ENCODE measurements at places on chromosomes 2 and 18.
A peak's percentile ranks its signal among the peaks of the same experiment; 100 is the strongest.

GRCh38 chr2:159078443-159078842 lies 110.0 kb downstream of the TANC1 start:
- DNase-seq: no peak

GRCh38 chr2:53640466-53640865 lies 127.1 kb upstream of the CHAC2 start:
- DNase-seq: peak; percentile 8

GRCh38 chr2:144770616-144771230 lies 250.8 kb upstream of the ZEB2 start:
- no peak for DNase-seq

- no peak for DNase-seq
Measured at GRCh38 chr2:28422908-28423741, 30.5 kb downstream of the FOSL2 start.

- DNase-seq: peak; percentile 57
Measured at GRCh38 chr2:134245340-134245984, 8.4 kb upstream of the MGAT5 start.

- DNase-seq: peak; percentile 24
Measured at GRCh38 chr2:215531284-215531683, 95.4 kb upstream of the FN1 start.

- DNase-seq: no peak
Measured at GRCh38 chr2:3678212-3678611, 20.2 kb downstream of the ALLC start.

DNA sequence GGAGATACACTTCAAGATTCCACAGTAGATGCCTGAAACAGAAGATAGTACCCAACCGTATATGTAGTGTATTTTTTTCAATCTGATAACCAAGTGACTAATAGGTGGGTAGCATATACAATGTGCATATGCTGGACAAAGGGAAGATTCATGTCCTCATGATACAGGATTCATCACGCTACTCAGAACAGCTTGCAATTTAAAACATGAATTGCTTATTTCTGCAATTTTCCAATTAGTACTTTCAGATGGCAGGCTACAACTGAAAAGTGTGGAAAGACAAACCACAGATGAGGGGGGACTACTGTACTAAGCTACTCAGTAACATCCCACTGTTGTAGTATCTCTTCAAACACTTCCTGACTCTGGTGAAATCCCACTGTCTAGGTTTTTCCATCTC lies 3.7 kb downstream of the IER3IP1 start:
- no peak for DNase-seq

GRCh38 chr2:37985333-37985732 lies 60.2 kb downstream of the RMDN2 start:
- peak; percentile 28 for DNase-seq

DNA sequence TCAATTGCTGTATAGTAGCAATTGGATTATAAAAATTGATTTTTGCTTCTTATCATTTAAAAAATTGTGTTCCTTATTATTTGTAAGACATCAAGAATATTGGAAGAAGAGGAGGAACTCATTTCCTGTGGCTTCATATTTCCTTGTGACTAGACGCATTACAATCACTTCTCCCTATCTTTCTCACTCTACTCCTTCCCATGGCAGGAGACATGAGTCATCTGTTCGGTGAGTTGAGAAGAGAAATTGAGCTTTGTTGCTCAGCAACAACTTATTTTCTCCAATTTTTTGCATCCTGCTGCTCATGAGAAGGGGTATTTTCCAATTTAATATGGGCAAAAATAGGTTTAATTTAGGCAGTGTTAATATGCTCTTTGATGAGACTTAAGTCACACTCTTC lies 1783.9 kb downstream of the SUCLG1 start:
- no peak for DNase-seq

- no peak for DNase-seq
Measured at GRCh38 chr2:59277671-59278070, 1036.5 kb upstream of the FANCL start.

GRCh38 chr2:146997488-146997887 lies 847.3 kb upstream of the ACVR2A start:
- no peak for DNase-seq

- DNase-seq: no peak
Measured at GRCh38 chr18:3716116-3716660, 266.2 kb downstream of the TGIF1 start.

DNA sequence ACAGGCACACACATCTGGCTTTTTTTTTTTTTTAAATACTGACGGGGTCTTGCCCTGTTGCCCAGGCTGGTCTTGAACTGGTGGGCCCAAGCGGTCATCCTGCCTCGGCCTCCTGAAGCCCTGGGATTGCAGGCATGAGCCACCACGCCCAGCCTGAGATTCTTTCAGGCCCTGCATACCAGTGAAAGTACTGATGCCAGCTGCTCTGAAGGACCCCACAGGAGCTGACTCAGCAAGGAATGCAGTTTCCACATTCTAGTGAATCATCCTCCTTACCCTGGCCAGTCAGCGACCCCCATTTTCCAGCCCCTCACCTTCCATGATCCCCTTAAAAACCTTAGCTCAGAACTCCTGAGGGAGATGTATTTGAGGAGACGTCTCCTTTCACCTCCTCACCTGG lies 5.8 kb upstream of the DTYMK start:
- DNase-seq: peak; percentile 82

DNA sequence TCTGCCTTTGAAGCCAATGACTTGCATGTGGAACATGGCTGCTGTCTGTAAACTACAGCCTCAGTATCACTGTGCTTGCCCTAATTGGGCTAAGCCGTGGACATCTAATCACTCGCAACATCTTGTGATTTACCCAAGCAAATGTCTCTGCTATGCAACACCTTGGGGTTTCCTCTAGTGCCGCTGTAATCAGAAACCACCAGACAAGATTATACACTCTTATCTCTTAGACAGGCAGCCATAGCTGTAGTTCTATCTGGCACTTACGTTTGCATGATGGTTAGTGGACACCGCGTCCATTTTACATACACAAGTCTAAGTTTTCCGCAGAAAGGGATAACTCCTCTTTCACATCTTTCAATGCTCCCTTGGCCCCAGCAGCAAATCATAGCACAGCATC lies 204.3 kb upstream of the CCDC68 start:
- DNase-seq: no peak

GRCh38 chr2:135490376-135490775 lies 40.6 kb downstream of the ZRANB3 start:
- DNase-seq: peak; percentile 53

- DNase-seq: no peak
Measured at GRCh38 chr18:77079088-77079487, 53.5 kb downstream of the MBP start.

DNA sequence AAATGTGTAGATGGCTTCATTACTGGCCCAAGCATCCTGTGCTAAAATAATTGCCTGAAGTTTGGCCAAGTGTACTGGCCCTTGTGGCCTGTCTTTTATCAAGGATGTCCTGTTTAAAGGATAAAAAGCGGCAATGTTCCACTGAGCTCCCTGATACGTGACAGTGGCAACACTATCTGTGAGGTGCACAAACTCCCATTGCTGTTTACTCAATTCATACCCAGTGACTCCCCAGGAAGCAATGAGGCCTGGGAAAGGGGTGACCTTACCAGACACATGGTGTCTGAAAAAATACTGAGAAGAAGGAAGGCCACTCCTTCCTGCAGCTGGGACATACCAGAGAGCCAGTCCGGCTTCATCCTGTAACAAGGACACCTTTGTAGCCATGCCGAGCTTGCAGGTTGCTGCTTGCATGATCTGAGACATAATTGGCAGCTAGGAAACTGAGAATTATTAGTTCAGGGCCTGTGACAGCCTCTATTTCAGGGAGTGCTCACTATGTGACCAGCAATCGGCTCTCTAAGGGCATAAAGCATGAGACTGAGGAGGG lies 198.5 kb upstream of the LRATD1 start:
- DNase-seq: no peak

DNA sequence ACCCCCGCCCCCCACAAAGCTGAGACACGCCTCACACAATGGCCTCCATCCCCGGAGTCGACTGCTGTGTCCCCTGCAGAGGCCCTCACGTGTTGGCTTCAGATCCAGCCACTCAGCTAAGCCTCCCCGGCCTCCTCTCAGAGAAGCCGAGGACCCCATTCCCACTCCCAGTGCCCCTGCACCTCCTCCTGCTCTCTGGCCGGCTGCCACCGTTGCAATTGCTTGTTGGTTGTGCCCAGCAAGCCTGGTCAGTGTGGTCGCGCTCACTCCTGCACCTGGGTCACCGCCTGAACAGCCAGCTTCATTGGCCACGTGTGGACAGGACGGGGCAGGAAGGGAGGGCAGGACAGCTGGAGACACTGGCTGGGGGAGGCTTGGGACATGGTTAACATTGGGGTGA lies 191.5 kb upstream of the SALL3 start:
- no peak for DNase-seq

DNA sequence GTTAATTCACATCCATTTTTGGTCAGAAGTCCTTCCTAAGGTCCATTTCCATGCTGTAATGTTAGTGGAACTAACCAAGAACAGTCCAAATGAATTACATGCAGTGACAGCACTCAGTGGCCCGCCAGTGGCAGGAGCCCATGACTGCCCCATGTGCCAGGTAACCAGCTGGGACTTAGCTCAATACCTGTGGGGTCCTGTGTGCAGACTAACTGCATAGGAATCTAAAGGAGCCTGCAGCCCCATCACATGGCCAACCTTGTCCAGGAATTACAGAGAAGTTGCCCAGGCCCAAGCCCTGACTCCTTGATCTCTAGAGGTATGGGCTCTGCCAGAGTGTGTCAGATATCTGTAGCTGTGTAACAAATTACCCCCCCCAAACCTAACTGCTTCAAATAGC lies 35.4 kb upstream of the GPR17 start:
- DNase-seq: no peak

DNA sequence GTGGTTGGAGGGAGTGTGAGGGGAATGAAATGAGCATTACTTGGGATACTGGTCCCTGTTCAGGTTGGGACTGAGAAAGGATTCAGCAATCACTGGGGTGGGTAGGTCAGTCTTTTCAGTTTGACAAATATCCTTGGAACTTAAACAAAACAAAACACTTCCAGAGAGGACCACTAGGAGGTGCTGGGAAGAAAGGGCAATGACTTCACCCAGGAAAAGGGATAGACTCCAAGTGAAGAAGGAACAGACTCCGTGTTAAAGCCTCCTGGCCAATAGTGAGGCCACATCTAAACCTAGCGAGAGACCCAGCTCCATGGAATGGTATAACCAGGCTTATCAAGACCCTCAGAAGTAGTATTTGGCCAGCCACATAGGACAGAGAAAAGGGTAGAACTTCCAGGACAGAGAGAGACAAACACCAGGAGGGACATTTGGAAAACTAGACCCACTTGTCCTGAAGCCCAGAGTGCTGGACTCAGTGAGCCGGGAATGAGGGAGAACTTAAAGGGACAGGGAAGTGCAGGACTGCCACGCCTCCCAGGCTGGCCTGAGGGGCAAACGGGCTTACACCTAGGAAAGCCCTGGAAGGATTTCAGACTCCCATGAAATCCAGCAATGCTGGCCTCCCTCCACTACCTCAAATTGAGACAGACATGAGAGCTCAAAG lies 19.6 kb upstream of the KCNG3 start:
- DNase-seq: peak; percentile 56

DNA sequence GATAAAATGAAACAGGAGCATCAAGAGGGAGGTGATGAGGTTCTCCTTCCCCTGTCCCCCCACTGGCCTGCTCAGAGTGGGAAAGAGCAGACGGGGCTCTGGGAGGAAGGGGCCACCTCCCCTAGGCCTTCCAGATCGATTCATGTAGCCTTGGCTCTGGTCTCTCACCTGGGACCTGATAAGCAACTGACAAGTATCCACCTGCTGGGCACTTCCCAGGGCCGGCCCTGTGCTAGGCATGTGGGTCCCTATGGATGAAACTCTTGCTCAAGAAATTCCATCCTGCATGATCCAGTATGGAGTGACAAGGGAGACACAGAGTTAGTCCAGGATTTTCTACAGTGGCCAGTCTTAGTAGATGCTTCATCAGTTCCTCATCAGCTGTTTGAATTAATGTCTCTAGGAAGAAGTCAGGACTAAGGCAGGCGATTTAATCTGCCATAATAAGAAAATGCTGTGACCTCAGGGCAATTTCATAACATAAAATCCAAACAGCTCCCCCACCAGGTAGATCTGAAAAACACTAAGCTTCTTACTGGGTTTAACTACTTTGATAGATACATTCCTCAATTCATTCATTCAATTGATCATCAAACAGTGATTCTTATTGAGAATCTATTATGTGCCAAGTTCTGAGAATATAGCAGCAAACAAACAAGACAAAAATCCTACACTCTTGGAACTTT lies 44.7 kb upstream of the ZFP36L2 start:
- DNase-seq: no peak

DNA sequence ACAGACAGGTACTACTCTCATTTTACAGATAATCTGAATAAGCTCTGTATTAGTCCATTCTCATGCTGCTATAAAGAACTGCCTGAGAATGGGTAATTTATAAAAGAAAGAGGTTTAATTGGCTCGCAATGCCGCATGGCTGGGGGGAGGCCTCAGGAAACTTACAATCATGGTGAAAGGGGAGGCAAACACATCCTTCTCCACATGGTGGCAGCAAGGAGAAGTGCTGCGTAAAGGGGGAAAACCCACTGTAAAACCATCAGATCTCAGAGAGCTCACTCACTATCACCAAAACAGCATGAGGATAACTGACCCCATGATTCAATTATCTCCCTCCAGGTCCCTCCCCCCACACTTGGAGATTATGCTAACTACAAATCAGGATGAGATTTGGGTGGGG lies 254.4 kb downstream of the KCNE4 start:
- peak; percentile 16 for DNase-seq

DNA sequence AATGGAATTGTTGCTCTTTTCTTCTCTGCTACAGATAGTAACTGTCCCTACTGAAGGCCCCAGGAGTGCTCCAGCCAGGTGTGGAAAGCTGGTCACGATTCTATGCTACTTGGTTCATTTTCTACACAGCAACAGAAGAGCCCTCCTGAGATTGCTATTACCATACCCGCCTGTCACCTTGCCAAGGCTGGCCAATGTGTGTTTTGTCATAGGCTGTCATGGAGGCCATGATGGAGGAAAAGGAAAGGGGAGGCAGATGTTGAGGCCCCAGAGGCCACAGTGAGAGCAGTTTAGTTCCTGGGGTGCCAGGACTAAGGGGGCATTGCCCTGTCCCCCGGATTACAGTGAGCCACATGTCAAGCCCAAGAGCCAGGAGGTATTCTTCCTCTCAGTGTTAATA lies 952 bp downstream of the ELMOD3 start:
- DNase-seq: no peak

GRCh38 chr2:197513915-197514314 lies 2.0 kb upstream of the MOB4 start:
- no peak for DNase-seq

GRCh38 chr2:26274058-26274613 lies 29.4 kb downstream of the HADHB start:
- peak; percentile 82 for DNase-seq

GRCh38 chr18:9753846-9754245 lies 45.7 kb downstream of the RAB31 start:
- DNase-seq: no peak
